ENCODE measurements at places on chromosomes 6 and 20.

DNA sequence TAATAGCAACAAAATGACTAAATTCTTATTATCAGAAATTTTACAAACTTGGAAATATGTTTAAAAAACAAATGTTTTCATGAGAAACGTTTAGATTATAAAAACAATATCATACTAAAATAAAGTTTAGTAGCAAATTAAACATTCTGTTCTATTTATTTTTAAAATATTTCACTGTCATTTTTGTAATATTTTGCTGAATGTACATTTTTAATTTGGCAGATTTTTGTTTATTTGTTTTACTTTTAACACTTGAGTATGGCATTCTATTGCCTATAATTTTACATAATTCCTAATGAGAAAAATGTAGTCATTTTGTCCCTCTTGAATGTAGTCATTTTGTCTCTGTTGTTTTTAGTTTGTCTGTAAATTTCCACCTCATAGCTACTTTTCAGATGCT lies 1400.2 kb downstream of the GRIK2 start:
- no peak for DNase-seq

GRCh38 chr6:92273694-92274093 lies 1145.7 kb downstream of the EPHA7 start:
- DNase-seq = no peak

GRCh38 chr20:45311589-45312211 lies 3.6 kb upstream of the MATN4 start:
- peak; percentile 61 for DNase-seq

- DNase-seq = no peak
These were observed 112.7 kb downstream of the FHL5 start for GRCh38 chr6:96675597-96675996.

GRCh38 chr6:47634210-47635047 lies 64.0 kb upstream of the ADGRF4 start:
- no peak for DNase-seq

All from RPMI7951 (cell line).